Stimulated activated CD8-positive, alpha-beta memory T cell treated with anti-CD3 and anti-CD28 coated beads, Interleukin-7, amount 100 ng/mL, for 1 hour (primary cell): ENCODE measurements at places on chromosomes 3 and 15.

DNA sequence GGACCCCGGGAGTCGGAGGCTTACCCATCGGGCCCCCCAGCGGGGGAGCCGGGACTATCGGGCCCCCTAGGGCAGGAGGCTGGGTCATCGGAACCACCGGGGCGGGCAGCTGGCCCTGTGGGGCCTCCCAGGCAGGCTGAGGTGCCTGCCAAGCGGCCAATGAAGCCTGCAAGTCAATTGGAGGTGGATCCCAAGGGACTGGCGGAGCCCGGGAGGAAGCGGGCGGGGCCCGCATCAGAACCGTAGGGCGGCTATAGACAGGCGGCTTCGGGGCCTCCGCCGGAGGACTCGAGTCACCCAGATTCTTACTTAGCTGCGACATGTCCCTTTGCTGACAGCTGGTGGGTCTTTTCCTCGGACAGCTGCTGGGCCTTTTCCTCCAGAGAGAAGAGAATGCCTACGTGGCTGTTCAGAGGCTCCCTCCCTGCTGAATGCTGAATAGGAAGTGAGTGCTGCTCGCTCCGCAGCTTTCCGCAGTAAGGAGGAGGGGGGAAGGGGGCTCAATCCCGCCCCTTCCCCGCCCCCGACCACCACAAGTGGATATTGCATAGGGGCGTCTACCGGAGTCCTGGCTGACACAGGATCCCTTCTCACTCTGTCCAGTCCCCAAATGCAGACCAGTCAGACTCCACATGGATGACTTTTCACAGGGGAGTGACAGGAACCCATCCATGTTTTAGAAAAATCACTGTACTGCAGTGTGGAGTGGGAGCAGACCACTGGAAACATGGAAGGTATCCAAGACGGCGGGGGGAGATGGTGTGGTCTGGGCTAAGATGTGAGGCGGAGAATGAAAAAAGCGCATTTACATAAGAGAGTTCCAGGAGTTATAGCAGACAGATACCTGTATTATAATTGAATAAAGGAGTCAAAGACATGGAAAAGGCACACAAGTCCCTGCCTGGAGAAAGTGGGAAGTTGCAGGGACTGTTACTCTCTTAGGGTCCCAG, at the start of gene MAGEL2:
MAGEL2 (minus strand) TSS at position 447 of the 950 bp plus-strand sequence; CDS start at position 322, 125 bp downstream.
- DNase-seq = no peak

- DNase-seq = no peak
These were observed 246.1 kb downstream of the NFKBIZ start for GRCh38 chr3:102095383-102095782.

DNA sequence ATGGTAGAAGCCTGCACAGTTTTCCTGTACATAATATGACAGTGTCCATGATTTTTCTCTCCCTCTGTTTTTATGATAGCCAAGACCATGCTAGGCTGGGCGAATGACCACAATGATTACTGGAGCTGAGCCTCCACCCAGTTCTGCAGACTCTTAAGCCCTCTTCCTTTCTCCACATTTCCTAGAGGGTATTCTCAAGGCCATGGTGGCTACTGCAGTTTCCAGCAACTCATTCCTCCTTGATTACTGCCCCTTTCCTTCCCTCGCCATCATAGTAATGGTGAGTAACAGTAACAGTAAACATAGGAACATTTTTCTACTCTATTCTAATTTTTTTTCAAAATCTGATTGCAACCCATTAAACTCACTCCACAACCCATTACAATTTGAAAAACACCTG, 20.2 kb downstream of the TNIK start:
- DNase-seq = no peak

GRCh38 chr3:10733297-10733696, 82.7 kb upstream of the SLC6A11 start:
- DNase-seq = no peak

DNA sequence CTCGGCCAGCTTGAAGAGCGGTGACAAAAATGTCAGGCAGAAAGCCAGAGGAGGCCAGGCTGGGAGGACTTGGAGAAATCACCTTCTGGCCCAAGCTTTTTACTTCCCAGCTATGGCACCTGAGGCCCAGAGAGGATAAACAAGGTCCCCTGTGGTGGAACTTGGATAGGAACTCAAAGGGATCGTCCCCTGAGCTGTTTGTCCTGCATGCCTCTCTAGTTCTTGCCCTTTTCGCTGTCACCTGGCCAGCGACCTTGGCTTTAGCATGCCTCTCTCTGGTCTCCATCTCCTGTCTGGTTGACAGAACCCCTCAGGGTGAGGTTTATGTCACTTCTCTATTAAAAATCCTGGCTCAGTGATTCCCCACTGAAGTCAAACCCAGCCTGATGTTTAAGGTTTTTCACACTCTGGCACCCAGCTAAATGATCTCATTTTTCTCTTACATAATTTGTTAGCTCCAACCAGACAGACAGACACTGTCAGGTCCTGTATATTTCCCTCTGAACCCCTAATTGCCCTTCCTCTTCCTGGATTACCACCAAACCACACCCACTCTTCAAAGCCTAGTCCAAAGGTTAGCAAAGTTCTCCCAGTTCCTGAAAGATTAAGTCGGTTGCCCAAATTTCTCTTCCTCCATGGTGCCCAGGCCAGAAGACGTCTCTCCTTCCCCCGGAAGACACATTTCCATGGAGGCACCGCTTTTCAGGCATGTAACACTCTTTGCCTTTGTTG, 169.1 kb downstream of the FAM43A start:
- no peak for DNase-seq

DNA sequence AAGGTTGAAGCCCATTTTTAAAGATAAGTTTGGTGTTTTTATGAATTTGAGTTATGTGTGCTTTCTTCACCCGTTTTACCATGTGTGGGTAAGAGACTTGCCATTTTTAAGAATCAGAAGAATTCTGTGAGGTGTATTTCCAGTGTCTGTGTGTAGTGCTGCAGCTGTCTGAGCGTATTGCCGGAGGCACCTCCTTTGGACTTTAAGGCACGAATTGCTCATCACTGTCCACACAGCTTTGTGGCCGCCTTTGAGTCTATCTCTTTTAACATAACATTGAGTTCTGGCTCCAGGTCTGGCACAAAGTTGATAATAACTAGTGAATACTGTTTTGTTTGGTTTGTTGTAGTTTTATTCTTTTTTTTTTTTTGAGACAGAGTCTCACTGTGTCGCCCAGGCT, 25.8 kb downstream of the SCG5 start:
- DNase-seq = no peak
